Stimulated activated CD4-positive, alpha-beta T cell treated with anti-CD3 and anti-CD28 coated beads, Interleukin-1b, Interleukin-23, amount 100 ng/mL, for 1 hour (primary cell): ENCODE measurements at places on chromosomes 6 and 20.

GRCh38 chr6:141540207-141540606, 592.5 kb upstream of the GJE1 start:
- DNase-seq: no peak

- no peak for DNase-seq
Measured at GRCh38 chr20:19712721-19713260, 45.3 kb upstream of the RIN2 start.

DNA sequence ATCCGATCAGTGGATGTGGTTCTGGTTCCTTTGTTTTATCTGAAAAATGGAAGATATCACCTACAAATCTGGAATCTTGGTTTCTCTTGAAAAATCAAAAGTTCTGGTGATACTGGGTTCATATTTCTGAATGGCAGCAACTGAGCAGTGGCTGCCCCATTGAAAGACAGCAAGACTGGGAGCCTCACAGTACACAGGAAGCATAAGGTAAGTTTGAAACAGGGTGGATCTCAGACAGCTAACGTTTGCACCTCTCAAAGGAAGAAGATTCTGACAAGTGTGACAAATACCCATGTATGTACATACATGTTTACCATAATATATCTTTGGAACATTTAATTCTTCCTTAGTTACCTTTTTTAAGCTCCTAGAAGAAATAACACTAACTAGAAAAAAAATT, at the start of gene SAMD3:
Gene SAMD3 (minus strand): TSS at position 177 of the 400 bp plus-strand sequence. CDS start 7,678 bp downstream, outside the sequence.
- DNase-seq: no peak

DNA sequence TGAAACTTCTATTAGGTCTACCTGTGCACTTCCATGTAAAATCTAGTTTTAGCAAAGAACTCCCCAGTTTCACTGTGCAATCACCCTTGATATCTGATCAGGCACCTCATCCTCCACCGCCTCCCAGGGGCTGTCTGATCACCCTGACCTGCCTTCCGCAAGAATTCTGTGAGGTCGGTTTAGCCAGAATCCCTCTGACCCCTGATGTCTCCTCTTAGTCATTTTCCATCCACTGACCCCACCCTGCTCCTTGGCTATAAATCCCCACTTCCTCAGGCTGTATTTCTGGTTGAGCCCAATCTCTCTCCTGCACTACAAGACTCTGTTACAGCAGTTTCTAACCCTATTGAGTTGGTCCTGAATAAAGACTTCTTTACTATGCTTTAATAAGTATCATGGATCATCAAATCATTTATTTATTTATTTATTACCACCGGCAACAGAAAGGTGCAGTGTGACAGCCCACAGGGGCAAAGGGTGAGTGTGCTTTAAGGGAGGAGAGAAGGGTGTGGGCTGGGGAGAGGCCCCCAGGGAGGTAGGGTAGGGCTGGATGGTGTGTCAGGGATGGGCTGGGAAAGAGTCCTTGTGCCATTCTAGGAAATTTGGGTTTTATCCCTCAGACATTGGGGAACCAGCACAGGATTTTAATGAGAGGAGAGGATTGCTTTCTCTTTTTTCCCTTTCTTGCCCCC, 11.2 kb upstream of the SERPINB6 start:
- no peak for DNase-seq

- DNase-seq: no peak
Measured at GRCh38 chr6:72636215-72636614, 14.4 kb downstream of the KCNQ5 start.

DNA sequence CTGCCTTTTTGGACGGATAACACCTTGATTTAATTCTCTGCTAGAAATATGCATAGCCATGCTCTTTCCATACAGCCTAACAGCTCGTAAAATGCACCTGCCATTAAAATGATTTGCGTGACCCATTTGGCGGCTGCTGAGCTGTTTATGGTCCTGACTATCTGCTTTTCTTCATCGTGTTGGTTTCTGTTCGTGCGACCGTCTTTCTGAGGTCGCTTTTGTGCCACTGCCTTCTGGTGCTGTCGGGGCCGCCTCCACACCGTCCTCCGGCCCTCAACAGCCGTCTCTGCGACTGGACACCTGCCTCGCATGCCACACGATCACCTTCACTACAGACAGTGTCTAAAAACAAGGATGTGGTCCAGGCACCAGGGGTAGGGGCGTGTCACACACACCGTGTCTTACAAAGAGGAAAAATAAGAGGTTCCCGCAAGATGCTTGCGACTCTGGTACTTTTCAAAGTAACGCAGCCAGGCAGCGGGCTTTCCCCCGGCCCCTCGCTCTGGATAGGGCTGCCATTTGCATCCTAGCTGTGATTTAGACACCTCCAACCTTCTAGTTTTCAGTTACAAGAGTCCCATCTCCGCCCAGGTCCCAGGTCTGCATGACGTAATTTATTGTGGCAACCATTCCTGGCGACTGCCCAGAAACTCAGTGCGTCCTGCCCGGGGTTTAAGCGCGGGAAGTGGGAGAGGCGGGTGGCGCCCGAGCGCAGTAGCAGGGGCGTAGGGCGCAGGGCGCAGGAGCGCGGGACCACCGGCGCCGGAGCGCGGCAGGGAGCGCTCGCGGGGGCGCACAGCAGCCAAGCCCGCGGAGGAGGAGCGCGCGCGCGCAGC, at the start of gene STMND1:
Gene STMND1 (plus strand): TSS at position 629 of the 836 bp plus-strand sequence. CDS start 208 bp downstream, outside the sequence.
- DNase-seq: no peak

- no peak for DNase-seq
Measured at GRCh38 chr20:58875541-58876134, 23.1 kb downstream of the GNAS start.

DNA sequence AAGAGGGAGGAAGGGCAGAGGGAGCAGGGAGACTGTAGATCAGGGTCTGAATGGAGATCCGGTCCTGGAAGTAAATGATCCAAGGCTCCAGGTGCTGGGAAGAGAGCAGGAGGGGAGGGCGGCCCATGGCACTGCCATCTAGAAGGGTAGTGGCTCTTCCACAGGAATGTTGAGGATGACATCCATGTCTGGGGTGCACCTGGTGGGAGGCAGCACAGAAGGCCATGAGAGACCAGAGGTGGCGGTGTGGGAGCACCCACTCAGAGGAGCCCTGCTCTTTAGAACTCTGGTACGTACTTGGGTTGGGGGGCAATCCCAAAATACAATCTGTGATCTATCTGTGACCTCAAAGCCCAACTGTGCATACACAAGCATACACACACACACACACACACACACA, 13.5 kb downstream of the DEFB132 start:
- DNase-seq: no peak

DNA sequence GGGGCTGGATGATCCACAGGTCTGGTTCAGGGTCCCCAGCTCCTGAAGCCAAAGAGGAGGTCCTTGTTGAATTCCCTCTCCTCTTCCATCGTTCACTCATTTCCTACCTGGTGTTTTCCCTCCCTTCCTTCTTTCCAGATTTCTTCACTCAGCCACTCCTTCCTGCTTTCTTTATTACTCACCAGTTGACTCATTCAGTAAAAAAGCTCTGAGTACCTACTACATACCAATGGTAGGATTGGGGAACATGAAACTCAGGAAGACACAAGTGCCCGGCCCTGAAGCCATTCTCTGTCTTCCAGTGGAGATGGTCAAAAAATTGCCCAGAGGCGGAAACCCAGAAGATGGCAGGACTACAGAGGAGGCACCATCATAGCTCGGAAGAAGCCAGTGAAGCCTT, 11.9 kb upstream of the NSFL1C start:
- no peak for DNase-seq

GRCh38 chr6:6709106-6709505, 120.6 kb downstream of the LY86 start:
- no peak for DNase-seq

GRCh38 chr6:24982231-24982630, 46.5 kb upstream of the RIPOR2 start:
- DNase-seq: no peak

- peak; percentile 54 for DNase-seq
Measured at GRCh38 chr20:63639093-63639975, 12.4 kb upstream of the GMEB2 start.

DNA sequence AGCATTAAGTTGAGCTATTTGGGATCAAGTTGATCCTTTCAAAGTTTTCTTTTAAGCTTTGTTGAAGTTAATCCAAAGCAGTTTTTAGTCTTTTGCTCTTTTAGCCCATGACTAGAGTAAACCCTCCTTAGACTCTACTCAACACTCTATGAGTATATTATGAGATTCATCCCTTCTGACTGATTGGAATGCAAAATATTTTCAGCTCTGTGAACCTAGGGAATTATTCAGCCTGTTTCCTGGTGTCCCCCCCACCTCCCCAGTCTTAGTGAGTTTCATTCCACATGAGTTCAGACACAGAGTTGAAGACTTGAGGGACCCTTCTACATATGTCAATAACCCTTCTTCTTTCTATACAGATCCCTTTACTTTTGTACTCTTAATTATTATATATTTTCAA, 413.7 kb downstream of the RFPL4B start:
- no peak for DNase-seq

GRCh38 chr6:142906945-142907470, 38.0 kb downstream of the HIVEP2 start:
- no peak for DNase-seq

DNA sequence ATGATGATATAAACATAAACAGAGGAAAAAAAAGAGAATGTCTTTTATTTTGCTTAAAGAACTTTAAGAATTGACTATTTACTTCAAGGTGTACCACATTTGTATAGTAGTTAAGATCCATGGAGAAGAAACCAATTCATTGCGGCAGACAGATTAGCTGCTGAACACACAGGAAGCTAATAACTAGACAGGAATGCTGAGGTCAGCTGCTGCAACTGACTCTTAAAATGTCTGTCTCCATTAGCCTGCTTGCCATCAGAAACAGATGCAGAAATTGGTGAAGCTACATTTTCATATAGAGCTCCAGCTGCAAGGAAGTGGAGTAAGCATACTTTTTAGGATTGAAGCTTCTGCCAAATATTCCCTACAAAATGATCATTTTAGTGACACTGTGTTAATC, 939.5 kb downstream of the EPHA7 start:
- DNase-seq: no peak

- DNase-seq: no peak
Measured at GRCh38 chr20:18428490-18429173, 38.2 kb downstream of the DZANK1 start.

DNA sequence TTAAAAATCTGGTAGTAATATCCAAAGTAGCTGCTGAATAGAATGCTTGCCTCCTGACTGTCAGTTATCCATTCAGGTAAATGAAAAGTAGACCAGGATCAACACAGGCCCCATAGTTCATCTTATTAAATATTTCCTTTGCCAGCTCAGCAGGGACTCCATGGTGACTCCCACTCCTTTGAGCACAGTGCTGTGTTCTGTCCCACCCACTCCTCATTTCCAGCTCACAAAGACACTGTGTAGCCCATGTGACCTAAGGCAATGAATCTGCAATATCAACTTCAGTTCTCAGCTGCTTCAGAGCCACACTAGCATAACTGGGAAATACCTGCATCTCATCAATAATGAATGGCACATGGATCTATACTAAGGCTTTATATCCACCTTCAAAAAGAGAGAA, 189.5 kb upstream of the MANEA start:
- no peak for DNase-seq

DNA sequence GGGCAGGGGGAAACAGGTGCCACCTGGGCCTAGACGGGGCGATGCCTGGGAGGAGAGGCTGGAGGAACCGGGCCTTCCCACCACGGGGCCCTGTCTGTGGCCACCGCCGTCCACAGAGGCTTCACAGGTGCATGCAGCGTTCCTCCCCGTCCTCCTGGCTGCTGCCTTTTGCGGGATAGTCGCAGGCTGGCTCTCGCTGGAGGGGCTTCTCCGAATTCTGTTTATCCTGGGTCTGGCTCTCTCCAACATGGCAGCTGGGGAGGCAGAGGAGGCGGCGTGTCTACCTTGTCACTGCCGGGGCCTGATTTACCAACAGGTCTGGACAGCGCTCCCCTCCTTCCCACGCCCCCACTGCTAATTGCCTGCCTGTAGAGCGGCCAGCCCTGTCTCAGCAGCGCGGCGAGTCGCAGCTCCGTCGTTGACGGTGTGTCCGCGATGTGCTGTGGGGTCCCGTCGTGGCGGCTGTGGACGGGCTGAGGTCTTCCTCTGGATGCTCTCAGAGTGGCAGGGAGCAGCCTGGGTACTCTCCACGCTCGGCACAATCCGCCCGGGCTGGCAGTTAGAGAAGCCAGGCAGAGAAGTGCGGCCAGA, 262.9 kb downstream of the TAF4 start:
- no peak for DNase-seq

GRCh38 chr6:128275030-128275429, 245.4 kb downstream of the PTPRK start:
- DNase-seq: no peak

GRCh38 chr20:41734506-41734945, 116.3 kb upstream of the CHD6 start:
- no peak for DNase-seq

DNA sequence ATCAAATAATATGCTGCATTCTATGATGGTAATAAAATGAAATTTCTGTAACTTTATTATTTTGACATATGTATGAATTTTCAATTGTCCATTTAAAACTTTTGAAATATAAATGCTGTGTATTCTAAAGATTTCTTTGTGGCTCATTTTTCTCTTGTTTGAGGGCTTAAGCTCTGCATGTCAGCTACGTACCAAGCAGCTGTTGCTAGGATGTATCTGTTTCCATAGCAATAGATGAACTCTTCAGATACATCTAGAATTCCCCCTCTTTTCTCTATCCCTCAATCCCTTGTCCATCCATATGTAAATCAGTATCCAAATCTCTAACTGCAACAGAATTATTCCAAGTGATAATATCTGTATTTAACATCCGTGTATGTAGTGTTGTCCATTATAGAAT, 76.5 kb upstream of the OPRM1 start:
- no peak for DNase-seq

- DNase-seq: no peak
Measured at GRCh38 chr6:44738601-44739146, 351.2 kb downstream of the CDC5L start.

DNA sequence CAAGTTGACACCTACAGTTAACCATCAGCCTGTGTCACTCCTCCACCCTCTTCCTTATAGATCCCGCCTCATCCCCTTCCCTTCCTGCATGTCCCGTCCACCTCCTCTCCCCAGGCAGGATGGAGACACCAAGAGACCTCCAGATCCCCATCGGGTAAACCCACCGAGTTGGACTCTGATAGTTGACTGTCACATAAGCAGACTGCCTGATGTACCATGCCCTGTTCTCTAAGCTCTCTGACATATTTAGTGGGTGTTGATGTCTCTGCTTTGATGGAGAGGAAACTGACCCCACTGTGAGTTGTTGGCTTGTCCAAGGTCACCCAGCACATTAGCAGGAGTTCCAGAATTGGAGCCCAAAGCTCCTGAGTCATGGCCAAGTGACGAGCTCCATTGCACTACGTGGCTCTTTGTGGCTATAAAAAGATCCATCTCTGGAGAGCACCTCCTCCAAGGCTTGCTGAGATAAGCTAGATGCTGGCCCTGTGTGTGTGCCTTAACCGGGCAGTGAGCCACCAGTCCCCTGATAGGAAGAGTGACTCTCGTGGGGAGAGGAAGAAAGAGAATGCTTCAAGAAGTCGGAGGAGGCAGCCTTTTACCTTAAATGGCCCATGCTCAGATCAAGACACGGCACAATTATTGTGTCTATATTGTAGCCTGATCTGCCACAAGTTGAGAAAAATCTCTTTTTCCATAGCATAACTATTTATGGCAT, 236.0 kb upstream of the ECI2 start:
- DNase-seq: no peak

- DNase-seq: no peak
Measured at GRCh38 chr6:24908650-24909035, 27.1 kb downstream of the RIPOR2 start.

GRCh38 chr6:31658983-31659648, 1.5 kb downstream of the C6orf47 start:
- DNase-seq: no peak

GRCh38 chr6:116412270-116412669, 41.5 kb downstream of the DSE start:
- no peak for DNase-seq
